ENCODE measurements at places on chromosomes 4 and X. TPM values are rescaled to one million over a fixed set of nuclear protein-coding genes. Genes with fewer than 3 reads are reported as not detected.

The IL15 gene
- 5.3 TPM for total RNA-seq

The ITGB1BP2 gene
- 0.49 TPM for total RNA-seq

The HPRT1 gene
- total RNA-seq, result 7.6 TPM

The SMIM31 gene
- not detected for total RNA-seq

All from hair follicle dermal papilla cell (primary cell).